ENCODE measurements at places on chromosomes 13 and 19.
A peak's percentile ranks its signal among the peaks of the same experiment; 100 is the strongest.

DNA sequence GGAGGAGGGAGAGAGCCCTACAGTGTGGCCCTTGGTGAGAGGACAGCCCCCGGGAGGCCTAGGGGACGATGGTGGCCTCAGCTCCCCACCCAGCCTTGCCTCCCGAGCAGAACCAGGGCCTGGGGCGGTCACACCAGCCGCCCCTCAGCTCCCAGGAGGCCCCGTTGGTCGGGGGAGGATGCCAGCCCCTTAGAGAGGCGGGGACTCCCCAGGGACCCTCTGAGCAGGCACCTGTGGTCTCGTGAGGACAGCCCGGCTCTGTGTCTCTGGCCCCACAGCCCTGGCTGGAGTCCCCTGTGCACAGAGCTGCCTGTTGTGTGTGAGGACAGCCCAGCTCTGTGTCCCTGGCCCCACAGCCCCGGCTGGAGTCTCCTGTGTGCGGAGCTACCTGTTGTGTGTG lies 158.8 kb downstream of the KDM4B start:
- no peak for DNase-seq

- no peak for DNase-seq
Measured at GRCh38 chr19:44723299-44723951, 24.5 kb downstream of the CEACAM16 start.

GRCh38 chr13:65307056-65307455 lies 1923.1 kb downstream of the PCDH9 start:
- DNase-seq = no peak

DNA sequence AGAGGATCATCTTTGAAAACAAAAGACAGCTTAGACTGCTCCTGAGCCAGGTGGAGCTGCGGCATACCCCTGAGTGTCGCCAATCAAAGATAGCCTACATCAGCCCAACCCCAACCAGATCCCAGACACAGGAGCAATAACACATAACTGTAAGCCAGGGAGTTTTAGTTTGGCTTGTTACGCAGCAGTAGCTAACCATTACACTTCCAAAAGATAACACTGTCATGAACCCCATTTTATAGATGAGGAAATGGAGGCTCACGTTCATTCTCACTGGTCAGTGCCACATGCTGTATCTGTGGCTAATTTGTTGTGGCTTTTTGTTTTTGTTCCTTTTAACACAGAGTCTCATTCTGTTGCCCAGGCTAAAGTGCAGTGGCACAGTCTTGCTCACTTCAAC lies 47.3 kb downstream of the TINCR start:
- no peak for DNase-seq

DNA sequence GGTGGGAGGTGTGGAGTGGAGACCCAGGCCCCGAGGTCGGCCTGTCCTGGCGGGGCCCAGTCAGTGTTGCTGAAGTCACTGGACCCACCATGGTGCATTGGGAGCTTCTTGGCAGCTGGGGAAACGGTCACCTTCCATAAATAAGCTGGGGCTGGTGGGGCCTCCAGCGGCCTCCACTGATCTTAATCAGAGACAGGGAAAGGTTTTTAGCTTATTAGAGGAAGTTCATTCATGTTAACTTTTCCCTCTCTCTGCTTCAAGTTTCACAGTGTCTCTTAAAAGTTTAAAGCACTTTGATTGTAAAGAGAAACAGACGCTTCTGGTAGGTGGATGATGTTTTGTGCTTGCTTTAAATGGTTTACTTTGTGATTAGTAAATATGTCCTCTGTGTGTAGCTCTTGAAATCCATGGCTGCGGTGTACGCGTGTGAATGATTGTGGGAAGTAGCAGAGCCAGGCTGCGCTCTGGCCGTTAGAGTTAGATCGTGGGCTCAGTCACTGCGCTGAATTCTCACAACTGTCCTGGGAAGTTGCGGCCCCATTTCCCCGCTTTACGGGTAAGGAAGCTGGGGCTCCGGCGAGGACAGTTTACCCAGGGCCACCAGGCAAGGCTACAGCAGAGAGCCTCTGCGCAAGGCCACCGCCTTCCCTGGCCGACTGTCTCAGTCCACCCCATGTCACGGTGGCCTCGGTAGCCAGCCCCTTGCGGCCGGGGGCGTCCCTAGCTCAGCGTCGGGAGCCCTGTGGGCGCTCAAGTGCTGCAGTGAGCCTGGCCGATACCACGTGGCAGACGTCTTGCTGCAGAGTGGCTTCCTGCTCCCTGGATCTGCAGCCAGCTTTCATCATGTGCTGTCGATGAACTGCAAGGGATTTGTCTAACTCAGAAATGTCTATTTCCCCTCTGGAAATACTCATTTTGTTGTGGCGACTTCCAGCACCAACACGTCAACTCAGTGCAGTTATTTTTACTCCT lies 16.5 kb upstream of the NDUFS7 start:
- DNase-seq = no peak

DNA sequence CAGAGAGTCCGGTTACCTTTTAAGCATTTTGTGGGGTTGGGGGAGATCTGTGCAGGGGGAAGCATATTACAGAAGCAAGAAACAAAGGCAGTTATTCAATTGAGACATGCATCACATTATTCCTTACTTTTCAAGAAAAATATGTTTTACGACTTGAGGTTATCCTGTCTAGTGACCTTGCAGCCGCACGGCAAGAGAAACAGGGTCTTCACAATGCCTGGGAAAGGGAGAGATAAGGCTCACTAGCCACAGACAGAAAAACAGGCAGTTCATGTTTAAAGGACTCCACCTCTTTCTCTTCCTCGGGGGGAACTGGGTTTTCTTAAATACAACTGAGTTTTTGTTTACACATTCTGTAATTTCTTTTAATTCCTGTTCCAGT lies 536 bp upstream of the NCR1 start:
- DNase-seq = peak; percentile 5

- DNase-seq = no peak
Measured at GRCh38 chr13:96794669-96795068, 199.6 kb downstream of the OXGR1 start.

DNA sequence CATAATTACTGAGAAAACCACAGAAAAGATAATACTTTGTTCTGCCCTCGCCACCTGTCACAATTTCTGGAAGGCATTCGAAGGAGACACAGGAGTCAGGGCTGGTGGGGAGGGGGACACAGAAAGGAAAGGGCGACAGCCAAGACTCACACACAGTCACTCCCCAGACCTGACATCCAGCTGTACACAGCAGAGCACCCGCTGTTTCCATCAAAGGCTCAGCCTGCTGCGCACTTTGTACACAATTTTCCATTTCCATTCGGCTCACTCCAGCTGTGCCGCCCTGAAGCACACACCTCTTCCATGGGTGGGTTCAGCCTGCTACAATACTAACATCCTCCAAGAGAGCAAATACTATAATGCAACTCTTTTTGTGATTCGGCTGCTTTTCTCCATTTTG lies 38.0 kb downstream of the STK24 start:
- DNase-seq = no peak

DNA sequence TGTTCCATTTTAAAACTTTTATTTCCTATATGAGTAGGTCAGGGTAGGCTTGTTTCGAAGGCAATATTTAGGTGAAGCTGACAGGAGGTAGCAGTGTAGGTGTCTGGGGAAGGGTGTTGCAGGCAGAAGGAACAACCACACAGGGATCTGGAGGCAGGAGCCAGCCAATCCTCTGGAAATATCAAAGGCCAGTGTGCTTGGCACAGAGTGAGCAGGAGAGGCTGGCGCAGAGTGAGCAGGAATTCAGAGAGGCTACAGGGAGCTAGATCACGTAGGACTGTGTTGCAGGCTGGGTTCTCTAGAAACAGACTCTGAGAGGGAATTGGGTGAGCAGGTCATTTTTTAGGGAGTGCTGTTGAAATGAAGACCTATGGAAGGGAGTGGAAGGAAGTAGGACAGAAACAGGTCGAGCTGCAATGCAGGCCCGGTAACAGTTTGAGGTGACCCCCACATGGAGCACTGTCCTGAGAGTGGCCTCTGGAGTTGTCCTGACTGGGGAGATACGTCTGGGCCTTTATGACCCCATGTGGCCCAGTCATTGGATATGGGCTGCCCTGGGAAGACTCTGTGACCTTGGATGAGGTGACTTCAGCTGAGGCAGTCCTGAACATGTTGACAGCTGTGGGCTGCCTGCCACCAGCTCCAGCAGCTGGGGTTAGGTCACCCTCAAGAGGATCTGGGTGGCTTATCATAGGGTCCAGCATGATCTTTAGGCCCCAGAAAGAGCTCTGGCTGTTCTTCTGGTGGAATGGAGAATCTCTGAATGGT lies 51.7 kb downstream of the ERCC5 start:
- no peak for DNase-seq

DNA sequence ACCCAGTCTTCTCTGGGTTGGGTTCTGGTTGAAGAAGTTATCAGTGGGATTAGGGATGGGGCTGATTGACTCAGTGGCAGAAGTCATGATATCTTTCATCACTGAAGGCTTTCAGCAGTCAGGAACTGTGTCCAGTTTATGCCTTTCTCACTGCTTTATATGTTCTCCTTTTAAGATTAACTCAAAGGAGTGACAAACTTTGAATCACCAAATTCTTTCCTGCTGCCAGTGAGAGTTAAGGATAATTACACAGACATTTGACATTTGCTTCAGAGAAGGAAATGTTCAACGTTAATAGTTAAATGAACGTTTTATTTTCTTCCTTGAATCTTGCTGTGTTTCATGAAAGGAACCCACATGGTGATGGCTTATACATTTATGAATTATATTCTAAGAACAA lies 41.0 kb upstream of the CNMD start:
- no peak for DNase-seq

- no peak for DNase-seq
Measured at GRCh38 chr13:112059457-112060281, 7.3 kb upstream of the SOX1 start.

- DNase-seq = no peak
Measured at GRCh38 chr19:18998276-18998675, 35.0 kb downstream of the SUGP2 start.

GRCh38 chr19:28217022-28217421 lies 995.9 kb downstream of the UQCRFS1 start:
- DNase-seq = no peak

GRCh38 chr13:49812812-49813211 lies 20.3 kb upstream of the KPNA3 start:
- no peak for DNase-seq
